ENCODE measurements at places on chromosomes 6 and 20.

DNA sequence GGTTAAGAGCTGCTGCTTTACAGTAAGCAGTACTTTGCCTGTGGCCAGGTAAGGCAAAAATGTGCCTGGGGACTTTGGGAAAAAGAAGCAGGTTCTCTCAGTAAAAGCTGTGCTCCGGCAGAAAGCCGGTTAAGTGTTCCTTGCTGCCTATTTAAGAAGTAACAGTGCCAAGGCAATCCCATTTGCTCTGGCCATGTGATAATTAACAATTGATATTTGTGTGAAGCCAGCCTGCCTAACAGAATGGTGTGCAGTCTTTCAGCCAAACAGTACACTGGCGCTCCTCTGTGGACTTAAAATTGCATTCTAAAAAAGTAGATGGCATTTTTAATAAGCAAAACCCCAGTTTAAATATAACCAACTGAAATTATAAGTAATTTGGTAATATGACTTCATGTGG, 430.3 kb downstream of the PLCB1 start:
- no peak for DNase-seq

- no peak for DNase-seq
Observed at GRCh38 chr6:50591135-50591534, 122.2 kb upstream of the TFAP2D start.

DNA sequence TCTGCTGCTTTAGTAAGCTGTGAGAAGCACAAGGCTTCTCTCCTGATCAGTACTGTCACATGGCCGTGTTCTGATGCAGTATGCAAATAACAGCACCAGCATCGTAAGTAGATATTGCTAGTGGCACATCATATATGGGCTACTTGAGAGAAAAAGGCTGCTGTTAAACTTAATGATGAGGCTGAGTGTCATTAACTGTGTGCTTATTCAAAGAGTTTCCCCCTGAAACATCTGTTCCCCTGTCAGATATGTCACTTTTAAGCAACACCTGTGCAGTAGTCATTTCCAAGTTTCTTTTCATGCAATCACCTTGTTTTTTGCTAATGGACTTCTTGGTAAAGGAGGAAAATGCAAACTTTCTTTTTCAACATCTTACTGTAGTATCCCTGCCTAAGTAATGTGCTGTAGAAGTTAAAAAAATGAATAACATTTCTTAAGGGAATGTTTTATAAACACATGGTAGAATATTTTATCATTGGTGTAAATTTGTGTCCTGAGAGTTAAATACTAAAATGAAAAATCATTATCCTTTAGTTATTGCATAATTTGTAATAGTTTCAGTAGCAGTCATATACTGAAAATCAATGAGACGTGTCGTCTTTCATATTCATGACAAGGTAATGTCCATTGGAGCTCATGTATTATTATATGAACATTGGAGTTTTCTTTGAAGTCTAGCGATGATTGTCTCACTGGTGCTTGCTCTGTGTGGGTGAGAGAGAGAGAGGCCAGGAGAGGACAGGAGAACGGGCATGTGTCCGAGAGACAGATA, 366.3 kb downstream of the CDKAL1 start:
- peak; percentile 23 for DNase-seq

- no peak for DNase-seq
Observed at GRCh38 chr20:25987073-25987927, 290.6 kb upstream of the ZNF337 start.

DNA sequence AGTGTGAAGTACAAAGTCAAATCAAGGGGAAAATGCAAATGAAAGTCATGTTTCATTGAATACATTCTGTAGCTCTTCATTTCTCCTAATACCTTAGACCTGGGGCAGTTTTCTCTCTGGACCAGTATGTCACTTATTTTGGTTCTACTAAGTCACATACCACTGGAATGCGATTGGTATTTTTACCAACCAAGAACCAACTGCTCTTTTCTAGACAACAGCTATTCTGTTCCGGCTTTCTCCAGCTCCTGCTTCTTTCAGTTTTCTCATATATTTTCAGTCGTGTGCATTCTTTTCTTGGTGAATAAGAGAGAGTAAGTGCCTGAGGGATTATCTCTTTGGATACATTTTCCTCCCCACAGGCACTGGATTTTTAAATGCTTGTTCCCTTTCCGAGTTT, 39.2 kb upstream of the SPACA1 start:
- no peak for DNase-seq

DNA sequence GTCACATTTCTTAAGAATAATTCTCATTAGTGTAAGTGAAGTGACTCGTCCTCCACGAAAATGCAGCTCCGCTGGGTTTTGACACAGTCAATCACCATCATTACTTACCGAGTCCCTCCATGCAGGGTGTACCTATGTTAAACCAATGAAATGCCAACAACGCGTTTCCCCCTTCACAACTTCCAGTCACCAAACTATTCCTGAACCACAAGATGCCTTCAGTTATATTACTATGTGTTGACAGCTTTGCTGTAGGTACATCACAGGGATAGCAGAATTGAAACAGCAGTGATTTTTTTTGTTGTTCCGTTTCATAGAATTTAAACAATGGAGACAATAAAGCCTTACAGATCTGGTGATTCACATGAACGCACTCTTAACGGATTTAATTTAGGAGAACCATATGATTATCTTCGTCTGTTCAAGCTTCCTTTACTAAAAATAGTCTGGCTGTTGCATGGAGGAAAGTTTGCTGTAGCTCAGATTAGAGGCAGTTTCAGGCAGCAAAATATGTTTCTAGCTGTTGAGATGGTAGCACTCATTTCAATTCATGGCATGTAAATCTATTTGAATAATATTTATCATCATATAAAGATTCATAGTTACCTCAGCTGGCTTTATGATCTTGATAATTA, 652.8 kb downstream of the PRKN start:
- DNase-seq = no peak

GRCh38 chr6:157054531-157054979, 268.8 kb downstream of the TMEM242 start:
- no peak for DNase-seq

- no peak for DNase-seq
Observed at GRCh38 chr6:170134471-170135440, 156.1 kb downstream of the DLL1 start.

- DNase-seq = no peak
Observed at GRCh38 chr6:125018136-125018535, 55.9 kb downstream of the RNF217 start.

- DNase-seq = no peak
Observed at GRCh38 chr20:57768519-57768918, 58.7 kb upstream of the PMEPA1 start.

DNA sequence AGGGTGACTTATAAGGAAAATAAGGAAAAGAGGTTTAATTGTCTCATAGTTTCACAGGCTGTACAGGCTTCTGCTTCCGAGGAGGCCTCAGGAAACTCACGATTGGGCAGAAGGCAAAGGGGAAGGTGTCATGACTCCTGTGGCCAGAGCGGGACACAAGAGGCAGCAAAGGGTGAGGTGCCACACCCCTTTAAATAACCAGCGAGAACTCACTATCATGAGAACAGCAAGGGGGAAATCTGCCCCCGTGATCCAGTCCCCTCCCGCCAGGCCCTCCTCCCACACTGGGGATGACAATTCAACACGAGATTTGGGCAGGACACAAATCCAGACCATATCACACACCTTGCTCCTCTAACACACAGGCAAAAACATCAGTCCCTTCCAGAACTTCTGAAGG, 254.0 kb downstream of the DLL1 start:
- no peak for DNase-seq

DNA sequence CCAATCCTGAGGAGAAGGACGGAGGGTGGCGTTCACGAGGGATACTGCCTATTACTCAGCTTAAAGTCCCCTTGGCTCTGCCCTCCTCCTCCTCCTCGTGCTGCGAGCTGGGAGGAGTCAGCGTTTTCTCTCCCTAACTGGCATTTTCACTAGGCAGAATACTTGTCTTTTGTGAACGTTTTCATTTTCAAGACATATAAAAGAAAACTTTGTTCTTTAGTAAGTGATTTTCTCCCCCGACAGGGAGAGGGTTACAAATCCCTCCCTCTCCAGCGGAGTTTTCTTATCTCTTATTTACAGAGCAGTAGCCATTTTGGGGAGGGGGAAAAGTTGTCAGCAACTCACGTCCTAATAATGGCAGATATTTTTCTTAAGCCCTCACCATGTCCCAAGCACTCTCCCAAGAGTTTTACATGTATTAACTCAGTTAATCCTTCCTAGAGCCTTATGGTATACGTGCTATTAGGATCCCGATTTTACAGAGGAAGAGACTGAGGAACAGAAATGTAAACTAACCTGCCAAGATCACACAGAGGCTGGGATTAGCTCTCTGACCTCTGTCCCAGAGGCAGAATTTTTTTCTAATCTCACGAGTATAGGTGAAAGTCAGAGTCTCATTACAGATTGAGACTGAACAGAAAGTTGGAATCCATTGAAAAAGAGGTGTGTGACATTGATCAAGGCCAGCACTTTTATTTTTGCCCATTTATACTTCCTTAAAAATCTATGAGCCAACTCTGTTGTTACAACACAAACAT, 30.0 kb upstream of the ZNF217 start:
- DNase-seq = no peak

GRCh38 chr20:19864130-19864529, 106.1 kb downstream of the RIN2 start:
- DNase-seq = no peak

- DNase-seq = no peak
Observed at GRCh38 chr20:56308036-56308435, 50.7 kb upstream of the FAM210B start.

DNA sequence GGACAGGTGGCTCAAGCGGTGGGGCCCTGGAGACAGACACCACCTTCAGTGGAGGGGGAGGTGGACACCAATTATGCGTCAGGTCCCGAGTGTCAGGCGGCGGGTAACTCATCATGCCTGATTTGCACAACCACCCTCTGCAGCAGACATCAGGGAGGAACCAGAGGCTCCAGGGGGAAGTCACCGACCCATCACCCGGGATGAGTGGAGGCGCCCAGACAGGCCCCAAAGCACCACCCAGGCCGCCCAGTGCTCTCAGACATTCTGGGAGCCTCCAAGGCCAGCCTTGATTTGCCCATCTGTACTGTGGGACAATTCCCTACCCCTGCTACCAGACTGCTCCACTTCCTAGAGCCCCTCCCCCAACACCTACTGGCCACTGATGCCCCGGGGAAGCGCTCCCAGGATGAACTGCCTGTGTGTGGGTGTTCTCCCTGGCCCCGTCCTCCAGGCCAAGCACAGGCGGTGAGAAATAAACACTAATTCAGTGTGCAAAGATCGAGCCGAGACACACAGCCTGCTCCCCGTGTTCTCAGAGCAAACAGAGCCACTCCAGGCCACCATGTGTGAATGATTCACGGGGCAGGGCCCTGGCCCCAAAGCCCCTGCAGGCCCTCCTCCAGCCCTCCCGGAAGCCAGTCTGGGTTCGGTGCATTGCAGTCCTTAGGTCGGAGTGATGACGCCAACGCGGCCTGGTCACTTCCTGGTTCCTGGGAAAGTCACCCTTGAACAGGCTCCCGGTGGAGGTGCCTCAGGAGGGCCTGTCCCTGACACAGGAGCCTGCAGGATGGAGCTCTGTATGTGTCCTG, 107.2 kb downstream of the ASXL1 start:
- DNase-seq = no peak

DNA sequence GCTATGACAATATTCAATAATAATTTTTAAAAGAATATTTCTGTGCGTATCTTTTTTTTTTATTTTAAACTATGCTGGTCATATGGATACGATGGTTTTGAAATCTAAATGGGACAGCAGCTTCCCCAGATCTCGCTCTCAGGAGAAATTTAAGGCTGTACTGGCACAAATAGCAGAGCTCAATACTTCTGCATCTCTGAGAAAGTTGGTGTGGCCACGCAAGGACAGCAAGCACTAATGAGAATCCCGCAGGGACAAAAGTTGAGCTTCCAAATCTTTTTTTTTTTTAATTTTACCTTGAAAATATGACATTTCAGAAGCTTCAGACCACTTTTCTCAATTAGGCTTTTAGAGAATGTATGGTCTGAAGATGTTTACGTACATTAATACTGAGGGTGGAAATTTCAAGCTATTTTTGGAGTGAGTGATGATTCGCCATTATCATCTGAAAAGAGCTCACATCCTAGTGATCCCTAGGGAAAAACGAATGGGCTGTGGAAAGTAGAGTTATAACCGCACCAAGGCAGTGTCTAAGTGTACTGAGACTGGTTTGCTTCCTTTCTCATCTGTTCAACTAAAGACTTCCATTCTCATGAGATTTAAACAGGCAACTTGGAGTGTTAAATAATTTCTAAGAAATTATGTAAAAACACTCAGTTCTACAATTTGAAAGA, 840.0 kb downstream of the C6orf118 start:
- no peak for DNase-seq

GRCh38 chr6:131321589-131321988, 186.3 kb downstream of the AKAP7 start:
- no peak for DNase-seq

GRCh38 chr6:52186480-52186879, 305 bp downstream of the IL17A start:
- no peak for DNase-seq

- no peak for DNase-seq
Observed at GRCh38 chr6:13351271-13351670, 22.9 kb upstream of the TBC1D7 start.

DNA sequence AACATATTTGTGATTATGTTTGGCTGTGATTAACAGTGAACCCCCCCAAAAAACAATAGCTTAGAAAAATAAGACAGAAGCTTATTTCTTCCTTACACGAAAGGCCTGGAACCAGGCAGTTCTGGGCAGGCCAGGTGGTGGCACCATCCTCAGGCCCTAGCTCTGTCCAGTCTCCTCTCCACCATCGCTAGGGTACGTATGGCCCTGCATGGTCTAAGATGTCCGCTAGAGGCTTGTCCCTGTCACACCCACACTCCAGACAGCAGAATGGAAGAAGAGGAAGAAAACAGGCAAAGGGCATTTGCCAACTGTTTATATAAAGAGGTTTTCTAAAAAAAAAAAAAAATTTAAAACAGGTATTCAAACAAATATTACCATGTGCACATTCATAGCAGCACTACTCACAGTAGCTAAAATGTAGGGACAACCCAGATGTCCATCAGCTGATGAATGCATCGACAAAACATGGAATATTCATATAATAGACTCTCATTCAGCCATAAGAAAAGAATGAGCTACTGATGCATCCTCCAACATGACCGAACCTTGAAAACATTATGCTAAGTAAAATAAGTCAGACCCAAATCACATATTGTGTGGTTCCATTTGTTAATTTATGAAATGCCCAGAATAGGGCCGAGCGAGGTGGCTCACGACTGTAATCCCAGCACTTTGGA, 6.7 kb downstream of the TGM3 start:
- DNase-seq = no peak

DNA sequence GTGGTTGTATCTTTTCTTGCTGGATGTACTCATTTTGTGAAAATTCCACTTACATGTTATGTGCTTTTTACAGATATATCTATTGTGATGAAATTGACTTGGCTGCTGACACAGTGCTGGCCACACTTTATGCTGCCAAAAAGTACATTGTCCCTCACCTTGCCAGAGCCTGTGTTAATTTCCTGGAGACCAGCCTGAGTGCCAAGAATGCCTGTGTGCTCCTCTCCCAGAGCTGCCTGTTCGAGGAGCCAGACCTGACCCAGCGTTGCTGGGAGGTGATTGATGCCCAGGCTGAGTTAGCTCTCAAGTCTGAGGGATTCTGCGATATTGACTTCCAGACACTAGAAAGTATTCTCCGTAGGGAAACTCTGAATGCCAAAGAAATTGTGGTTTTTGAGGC, 4.9 kb downstream of the BTBD3 start:
- DNase-seq = no peak

GRCh38 chr20:50609438-50609989, 81.8 kb downstream of the RIPOR3 start:
- no peak for DNase-seq

- DNase-seq = no peak
Observed at GRCh38 chr20:32209850-32210605, 2.3 kb downstream of the POFUT1 start.

GRCh38 chr20:35954907-35955251, 577 bp upstream of the SCAND1 start:
- DNase-seq = no peak
